ENCODE measurements at places on chromosomes 11 and 22. TPM values are rescaled to one million over a fixed set of nuclear protein-coding genes. Genes with fewer than 3 reads are reported as not detected.

Gene THRSP
- not detected for total RNA-seq

Gene EXT2
- total RNA-seq: 105 TPM

Gene C11orf91
- total RNA-seq: 0.41 TPM

Gene INPP5J
- total RNA-seq: 1.3 TPM

Gene RPS13
- 1,010 TPM for total RNA-seq

Gene SCGB1D2
- total RNA-seq: not detected

Gene TBX10
- not detected for total RNA-seq

Gene SCO2
- 1.9 TPM for total RNA-seq

Gene CNGA4
- total RNA-seq: 0.07 TPM

Gene ZNF280B
- total RNA-seq: 1.3 TPM

Gene CAVIN3
- total RNA-seq: 121 TPM

Gene FOLR1
- not detected for total RNA-seq

Gene SMIM35
- total RNA-seq: not detected

Gene SNAP29
- total RNA-seq: 16.3 TPM

Gene MMP11
- total RNA-seq: 0.25 TPM

Gene MMP12
- not detected for total RNA-seq

Gene RASD2
- 0.07 TPM for total RNA-seq
